Stimulated activated CD8-positive, alpha-beta memory T cell treated with anti-CD3 and anti-CD28 coated beads, Interleukin-7, amount 100 ng/mL, for 1 hour (primary cell): ENCODE measurements at places on chromosomes 7 and 10.

DNA sequence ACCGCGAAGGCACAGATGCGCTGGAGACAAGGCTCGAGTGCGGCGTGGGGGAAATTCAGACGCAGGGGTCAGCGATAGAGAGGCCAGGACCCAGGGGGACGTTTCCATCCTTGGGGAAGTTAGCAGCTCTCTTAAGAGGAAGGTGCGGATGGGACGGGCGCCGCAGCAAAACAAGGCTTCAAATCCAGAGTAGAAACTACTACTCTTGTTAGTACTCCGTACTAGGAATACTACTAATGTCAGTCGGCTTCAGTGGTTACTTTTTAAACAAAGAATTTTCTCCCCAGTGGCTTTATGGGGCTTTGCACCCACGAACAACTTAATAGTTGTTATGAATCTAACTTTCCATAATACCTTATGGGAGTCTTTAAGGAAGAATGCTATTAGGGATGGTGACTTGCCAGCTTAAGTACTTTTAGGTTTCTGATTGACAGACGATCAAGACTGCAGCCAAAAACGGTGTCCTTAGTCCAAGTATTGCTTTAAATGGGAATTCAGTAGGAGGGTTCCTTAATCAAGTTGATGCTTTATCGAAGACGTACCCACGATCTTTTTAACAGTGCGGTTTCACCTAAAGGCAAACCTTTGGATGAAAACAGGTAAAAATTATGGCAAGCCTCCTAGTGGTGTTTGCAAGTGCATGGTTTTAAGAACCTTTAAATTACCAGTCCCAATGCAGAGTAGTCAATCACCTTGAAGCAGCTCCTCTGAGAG is 812 bp upstream of the IDE start:
- DNase-seq = no peak

DNA sequence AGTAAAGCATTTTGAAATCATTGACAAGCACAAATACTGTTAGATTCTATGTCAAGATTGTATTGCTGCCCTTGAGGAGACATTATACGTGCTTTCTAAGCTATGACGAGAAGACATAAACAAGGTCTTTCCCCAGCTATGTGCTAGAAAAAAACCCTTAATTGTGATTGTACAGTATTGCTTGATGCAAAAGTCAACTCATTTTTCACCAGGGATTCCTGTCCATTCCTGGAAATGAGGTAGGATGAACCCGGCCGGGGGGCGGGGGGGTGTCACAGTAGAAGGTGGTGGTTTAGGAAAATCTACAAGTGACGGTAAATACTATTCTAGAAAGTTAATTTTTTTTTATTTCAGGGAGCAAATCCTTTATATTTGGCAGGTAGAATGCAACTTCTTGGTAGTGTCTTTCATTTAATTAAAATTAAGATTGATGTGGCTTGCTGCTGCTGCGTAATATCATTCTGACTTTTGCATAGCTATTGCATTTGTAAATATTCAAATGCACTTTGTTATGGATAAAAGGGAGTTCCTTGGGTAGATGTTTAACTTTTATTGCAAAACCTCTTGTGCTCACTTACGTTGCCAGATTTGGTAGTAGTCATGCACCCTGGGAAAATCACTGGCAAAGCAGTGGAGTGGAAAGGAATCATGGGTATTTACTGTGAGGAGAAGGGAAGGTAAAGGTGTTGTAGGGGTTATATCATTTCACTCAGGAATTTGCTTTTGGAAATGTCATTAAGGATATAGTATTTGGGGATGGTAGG is 164.4 kb upstream of the PRPS1L1 start:
- no peak for DNase-seq

DNA sequence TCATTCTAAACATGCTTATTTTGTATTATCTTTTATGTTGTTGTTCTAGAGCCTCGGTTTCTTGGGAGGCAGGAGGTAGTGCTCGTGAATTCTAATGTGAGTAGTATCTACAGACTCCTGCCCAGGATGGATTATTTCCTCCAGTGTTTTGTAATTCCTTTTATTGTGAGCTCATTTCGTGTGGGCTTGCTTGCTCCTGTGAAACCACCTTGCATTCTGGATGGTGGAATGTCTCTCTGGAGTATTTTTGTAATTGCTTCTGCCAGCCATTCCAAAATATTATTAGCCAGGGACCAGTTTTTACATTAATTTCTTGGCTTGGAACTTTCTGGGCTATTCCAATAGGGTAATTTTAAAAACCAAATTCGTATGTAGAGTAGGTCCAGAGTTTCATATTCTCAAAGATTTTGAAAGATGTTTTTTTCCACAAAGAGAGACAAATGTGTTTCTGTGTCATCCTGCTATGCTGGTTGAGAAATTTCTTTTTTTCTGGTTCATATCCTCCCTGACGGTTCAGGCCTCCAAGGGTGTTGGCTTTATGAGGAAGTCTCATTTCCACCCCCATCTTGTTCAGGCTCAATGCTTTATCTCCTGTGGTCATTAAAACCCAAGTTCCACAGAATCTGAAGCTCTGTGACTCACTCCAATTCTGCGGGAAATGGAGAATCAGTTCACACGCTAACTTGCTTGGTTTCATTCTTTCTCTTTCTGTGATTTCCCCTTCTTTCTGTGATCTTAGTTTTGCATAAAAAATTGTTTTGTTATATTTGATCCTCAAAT is 41.7 kb upstream of the CALD1 start:
- no peak for DNase-seq

- DNase-seq = no peak
These were observed 82.0 kb downstream of the BMS1 start for GRCh38 chr10:42864575-42864974.

DNA sequence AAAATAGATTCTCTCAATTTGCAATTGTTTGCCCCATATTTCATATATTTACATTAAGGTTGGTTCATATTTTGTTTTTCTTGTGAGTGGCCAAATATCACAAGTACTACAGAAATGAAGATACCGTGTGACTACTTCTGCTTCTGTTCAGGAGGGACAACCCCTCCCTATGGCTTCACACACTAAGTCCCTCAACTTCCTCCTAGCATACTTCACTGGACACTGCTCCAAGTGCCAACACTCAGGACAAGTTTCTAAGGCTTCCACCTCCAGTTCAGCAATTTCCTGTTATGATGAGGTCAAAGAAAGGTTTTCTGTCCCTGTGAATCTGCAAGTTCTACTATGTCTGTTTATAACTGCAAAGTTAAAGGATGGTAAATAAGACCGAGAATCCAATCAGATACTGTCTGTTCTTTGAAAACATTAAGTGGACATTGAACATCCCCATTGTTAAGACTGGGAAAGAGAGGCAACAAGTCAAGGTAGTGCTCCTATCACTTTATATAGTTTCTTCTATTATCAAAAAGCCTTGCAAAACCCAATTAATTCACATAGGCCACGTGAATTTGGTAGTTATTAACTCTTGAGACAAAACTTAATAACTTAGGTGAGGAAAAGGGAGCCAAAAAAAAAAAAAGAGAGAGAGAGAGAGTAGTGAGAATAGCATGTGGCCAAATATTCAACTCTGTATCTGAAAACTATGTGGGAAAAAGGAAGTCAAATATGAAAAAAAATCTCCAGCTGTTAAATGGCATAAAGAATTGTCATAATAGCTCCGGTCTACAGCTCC is 81.3 kb upstream of the DKK1 start:
- no peak for DNase-seq

DNA sequence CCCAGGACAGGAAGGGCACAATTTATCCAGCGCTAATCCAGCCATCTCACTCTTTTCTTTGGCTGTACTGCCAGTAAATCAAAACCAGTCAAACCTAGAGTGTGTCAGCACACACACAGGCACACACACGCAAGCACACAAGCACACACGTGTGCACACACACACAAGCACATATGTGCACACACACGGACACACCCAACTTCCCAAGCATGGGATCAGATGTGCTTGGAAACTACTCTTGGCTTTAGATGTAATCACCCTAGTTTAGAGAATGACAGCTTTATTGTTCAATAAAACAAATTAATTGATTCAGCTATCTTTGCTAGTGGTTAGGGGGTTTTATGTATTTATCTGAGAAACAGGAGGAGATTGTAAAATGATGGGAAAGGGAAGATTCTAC is 615.0 kb upstream of the MKI67 start:
- no peak for DNase-seq

- DNase-seq = no peak
These were observed 109.6 kb downstream of the SFMBT2 start for GRCh38 chr10:7301006-7301778.
